ENCODE measurements at places on chromosomes 6 and 20.

GRCh38 chr20:9454791-9455190 lies 59.6 kb upstream of the LAMP5 start:
- DNase-seq, result no peak

- no peak for DNase-seq
Observed at GRCh38 chr6:28775405-28776129, 148.2 kb downstream of the TRIM27 start.

DNA sequence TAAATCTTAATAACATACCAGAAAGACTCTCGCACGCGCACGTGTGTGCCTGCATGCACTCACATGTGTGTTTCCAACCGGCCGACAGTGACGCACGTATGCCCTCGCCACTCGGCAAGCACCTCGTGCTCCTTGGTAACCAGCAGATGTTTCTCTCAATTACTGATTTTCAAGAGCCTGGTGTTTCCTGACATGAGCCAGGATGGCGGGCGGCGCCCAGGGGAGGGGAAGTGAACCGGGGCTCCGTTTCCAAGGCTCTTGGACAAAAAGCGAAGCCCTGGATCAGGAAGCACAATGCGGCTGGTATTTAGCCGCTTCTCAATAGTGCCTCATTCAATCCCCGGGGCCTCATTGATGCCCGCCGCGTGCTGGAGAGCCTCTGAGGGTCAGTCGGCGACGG lies 37.7 kb downstream of the PMEPA1 start:
- DNase-seq, result no peak

- DNase-seq, result no peak
Observed at GRCh38 chr6:144158133-144158532, 7.8 kb downstream of the STX11 start.

- no peak for DNase-seq
Observed at GRCh38 chr6:81067057-81067456, 685.4 kb downstream of the TENT5A start.

DNA sequence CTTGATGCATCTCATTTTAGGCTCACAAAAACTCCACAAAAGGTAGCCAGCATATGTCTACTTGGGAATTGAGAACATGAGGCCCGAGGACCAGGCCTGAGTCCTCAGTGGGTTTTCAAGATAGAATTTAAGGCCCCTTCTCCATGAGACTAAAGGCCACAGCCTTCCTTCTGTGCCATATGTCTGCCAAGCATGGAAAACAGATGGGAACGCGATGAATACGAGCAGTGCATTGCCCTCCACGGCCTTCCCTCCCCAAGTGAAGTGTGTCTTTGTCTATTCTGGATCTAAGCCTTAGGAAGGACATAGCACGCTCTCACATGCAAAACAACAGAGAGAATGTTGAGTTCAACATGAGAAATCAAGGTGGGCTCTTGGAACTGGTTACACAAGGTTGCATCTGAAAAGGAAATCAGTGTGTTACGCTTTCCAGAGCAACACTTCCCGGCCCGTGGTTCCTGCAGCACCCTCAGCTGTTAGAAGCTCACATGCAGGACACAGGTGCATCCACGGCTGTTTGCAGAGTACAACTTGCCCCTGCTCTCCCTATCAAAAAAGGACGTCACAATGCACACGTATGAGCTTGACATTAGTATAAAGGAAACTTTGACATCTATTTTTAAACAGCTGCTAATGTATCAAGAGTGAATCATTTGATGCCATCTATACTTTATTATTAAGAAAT lies 229.9 kb downstream of the NRN1 start:
- no peak for DNase-seq

- DNase-seq, result no peak
Observed at GRCh38 chr20:49948809-49949507, 12.8 kb downstream of the RNF114 start.

DNA sequence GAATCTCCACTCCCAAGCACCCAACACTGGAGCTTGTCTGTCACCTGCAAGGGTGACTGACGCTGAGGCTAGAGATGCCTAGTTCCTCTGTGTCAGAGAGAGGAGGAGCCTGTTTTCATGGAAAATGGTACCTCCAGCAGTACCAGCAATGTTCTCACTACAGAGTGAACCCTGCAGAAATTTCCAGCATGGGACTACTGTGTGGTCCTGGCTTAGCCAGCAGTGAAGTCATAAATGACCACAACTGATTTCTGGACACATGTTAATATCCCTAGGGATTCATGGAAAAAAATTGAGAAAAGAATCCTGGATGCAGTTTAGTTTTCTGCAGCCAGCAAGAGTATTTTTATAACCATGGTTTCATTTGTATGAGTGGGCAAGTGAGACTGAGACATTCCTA lies 468.1 kb downstream of the CD83 start:
- no peak for DNase-seq

- DNase-seq, result no peak
Observed at GRCh38 chr20:24381886-24382285, 87.5 kb upstream of the SYNDIG1 start.

GRCh38 chr20:50729901-50730764 lies 1.2 kb upstream of the PARD6B start:
- peak; percentile 20 for DNase-seq

DNA sequence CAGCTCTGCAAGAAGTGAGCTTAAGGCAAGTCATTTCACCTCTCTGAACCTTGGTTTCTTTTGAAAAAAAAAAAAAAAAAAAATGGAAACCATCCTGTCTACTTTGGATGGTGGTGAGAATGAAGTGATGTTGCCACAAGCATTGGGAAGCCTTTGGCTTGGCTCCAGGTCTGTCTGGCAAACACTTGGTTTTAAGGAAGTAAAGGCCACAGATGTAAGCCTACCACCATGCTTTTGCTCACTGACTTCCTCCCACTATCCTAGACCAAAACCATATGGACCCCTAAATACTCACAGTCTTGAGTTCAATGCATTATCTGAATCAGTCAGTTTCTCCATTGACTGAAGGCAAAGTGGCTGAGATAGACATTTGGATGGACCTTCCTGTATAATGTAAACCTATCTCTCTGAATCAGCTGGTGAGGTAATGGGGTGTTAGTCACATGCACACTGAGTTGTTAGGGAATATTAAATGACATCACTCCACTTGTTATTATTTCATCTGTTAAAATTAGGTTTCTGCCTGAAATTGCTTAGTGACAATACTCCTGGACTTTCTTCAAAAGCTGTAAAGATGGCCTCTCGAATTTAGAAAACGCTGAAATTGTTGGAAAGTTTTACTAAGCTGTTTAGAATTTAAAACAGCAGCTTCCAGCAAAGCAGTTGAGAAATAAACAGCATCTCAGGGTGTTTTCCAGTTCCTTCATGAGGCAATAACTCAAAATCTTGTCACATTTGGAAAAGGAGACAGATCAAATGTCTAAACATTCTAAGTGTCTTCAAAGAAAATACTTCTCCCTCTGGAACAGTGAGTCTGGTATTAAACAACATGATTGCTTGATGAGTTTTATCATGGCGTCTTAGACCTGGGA lies 833.5 kb downstream of the DHX35 start:
- no peak for DNase-seq

DNA sequence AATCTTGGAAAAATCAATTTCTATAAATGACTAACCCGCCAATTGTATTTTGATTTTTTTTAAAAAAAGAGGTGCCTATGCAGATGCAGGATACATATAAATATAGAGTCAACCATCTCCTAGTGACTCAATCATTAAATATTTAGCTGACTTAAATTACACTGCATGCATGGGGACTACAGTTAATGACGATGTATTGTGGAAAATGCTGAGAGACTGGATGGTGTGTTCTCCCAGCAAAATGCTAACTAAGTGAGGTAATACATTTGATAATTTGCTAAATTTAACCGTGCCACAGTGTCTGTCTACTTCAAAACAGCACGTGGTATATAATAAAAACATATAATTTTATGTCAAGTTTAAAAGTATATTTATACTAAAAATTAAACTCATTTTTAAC lies 341.6 kb downstream of the PRKN start:
- DNase-seq, result no peak

DNA sequence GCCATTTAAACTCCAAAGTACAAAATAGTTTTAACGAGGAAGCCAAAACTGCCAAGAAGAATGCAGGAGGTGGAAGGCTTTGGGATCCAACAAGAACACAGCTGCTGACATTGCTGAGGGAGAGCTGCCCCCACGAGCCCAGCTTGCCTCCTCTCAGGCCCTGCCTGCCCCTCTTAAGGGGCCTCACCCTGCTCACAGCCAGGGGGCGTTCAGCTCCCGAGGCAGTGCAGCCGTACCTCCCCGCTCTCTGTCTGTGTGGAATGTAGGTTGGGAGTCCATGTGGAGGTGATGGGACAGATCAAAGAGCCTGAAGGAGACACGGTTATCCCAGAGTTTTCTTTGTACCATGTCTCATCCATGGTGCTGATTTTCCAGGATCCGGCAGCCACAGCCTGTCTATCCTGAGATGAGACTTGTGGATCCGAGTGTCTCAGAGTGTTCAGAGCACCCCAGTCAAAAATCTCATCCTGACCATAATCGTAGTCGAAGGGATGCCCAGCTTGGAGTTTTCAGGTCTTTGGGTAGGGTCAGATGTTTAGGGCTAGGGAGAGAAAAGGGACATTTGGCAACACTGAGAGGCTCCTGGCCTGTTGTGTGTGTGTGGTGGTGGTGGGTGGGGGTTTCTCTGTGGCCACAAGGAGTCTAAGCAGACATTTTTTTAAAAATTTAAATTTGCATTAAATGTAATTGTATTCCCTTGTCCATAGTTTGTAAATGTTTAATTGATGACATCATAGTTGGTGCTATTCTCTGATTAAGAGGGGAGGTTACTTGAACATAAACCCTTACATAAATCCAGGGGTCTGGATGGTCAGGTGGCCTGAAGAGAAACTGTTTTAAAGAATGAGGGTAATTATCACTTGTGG lies 111.4 kb upstream of the CLDN20 start:
- no peak for DNase-seq

GRCh38 chr6:28693751-28694443 lies 168.2 kb downstream of the GPX5 start:
- DNase-seq, result no peak

DNA sequence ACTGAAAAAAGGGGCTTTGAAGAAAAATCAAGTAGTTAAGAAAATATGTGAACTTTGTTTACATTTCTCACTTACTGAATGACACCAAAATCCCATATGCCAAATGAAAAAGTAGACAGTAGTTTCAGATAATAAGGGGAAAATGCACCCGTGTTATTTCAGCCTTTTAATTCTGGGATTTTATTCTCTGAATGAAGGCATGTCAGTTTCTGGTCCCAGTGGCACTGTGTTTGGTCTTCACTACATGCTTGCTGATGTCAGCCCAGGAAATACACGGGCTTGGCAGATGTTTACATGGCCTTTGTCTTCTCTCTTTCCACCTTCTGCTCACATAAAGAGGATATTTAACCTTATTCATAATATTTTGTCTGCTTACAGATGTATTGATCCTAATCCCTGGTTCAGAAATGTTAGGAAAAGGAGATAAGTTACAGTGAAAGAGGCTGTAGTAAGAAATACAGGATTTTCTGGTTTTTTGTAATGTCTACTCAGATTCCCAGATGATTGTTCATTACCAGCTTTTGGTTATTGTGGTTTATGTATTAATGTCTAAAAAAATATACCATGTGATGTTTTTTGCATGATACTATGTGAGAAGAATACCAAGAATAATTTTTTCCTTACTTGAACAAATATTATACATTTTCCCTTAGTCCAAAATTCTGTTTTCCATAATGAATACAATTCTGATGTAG lies 27.7 kb downstream of the DSE start:
- DNase-seq, result no peak

DNA sequence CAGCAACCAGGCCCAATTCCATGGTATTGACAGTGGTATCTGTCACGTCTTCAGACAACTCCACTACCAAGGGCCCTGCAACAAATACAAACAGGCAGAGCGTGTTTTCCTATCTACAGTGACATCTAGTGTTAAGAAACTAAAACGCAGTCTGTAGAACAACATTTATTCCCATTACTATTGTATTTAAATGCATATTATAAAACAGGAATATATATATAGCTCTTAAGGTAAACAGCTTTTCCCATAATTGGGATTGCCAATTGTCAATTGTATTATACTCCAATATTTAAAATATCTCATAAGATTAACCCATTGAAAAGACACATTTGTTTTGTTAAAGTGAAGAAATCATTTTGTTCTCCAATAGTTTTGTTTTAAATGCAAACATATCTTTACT lies 97.2 kb downstream of the KIF16B start:
- no peak for DNase-seq

DNA sequence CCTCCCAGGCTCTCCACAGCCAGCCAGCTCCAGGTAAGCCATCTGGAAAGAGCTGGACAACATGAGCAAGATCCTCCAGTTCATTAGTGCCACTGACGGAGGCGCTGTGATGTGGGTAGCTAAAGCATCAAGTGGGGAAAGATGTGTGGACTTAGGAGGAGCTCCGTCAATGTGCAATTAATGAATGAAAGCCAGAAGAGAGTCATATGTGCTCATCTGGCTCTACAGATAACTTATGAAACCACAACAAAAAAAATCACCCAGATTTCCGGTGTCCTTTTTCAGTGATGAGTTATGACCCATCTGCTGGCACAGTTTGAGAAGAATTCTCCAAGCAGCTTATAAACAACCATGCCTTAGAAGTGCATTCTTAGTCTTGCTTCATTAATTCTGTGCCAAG lies 311.7 kb upstream of the PLCB4 start:
- no peak for DNase-seq

DNA sequence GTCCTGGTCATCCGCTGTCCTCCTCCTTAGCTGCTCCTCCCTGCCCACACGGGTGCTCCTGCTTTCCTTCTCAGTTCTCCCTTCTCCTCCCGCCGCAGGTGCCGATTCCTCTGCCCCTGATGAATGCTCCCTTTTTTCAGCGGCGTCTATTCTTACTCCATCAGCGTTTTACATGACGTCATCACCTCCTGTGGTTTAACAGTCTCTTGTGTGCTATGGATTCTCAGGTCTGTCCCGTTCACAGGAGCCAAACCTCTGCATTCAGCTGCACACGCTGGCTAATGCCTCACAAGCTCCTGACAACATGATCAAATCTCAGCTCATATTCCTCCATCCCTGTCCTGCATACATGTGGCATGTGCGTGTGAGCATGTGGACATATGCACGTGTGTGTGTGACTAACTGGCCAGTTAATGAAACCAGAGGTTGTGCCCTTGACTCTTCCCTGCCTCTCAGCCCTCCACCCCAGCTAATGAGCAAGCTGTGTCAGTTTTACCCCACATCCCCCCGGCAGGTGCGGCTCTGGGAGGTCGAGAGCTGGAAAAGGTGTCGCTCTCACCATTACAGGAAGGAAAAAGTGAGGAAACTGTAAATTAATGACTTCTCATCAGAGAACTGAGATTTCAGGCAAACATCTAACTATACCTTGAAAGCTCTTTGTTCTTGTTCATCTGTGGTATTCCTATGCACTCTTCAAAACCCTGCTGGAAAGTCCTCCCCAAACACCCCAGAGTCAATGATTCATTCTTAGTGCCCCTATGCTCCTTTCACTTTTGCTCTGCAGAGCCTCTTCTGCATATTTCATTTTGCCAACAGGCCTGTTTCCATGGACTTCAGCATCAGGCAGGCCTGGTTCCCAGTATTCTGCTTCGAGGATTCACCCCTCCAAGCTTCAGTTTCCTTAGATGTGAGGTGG lies 163.1 kb downstream of the TTLL2 start:
- no peak for DNase-seq

GRCh38 chr6:129662980-129663431 lies 47.0 kb downstream of the ARHGAP18 start:
- no peak for DNase-seq

GRCh38 chr6:108168501-108169463 lies 3.0 kb downstream of the NR2E1 start:
- no peak for DNase-seq

Data from activated T-cell treated with anti-CD3 and anti-CD28 coated beads, Interleukin-2, amount 50 U/mL, for 1 hour (primary cell).